ENCODE measurements at places on chromosomes 4 and X.

GRCh38 chr4:87895964-87896621, 63.3 kb downstream of the MEPE start:
- peak; percentile 23 for DNase-seq

GRCh38 chrX:68724531-68725020, 77.1 kb downstream of the STARD8 start:
- peak; percentile 59 for DNase-seq

GRCh38 chrX:53320543-53321229, 39.3 kb upstream of the IQSEC2 start:
- DNase-seq, result peak; percentile 63

DNA sequence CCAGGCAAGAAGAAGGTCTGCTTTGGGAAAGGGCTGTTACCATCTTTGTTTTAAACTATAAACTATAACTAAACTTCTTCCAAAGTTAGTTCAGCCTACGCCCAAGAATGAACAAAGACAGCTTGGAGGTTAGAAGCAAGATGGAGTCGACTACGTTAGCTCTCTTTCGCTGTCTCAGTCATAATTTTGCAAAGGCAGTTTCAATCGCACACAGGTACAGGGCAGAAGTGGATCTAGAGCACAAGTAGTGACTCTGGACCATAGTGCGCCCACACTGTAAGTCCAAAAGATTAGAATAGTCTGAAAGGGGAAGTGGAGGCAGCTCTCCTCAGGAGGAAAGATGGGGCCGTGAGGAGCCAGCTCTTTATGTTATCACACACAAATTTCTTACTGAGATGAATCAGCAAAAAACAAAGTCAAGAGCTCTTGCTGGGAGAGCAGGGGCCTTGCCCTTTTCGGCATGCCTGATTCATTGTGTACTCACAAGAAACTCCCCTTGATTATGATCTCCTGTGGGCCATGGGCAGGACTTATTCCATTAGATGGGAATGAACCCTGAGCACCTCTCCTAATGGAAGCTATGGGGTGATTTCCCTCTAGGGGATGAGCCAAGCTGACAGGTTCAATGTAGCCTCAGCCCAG, 58.6 kb downstream of the FUNDC1 start:
- no peak for DNase-seq

- no peak for DNase-seq
Measured at GRCh38 chrX:142089193-142089592, 115.9 kb downstream of the MAGEC2 start.

GRCh38 chrX:124502599-124502998, 156.2 kb downstream of the SH2D1A start:
- DNase-seq, result no peak

- no peak for DNase-seq
Measured at GRCh38 chrX:39814391-39814790, 283.4 kb downstream of the BCOR start.

DNA sequence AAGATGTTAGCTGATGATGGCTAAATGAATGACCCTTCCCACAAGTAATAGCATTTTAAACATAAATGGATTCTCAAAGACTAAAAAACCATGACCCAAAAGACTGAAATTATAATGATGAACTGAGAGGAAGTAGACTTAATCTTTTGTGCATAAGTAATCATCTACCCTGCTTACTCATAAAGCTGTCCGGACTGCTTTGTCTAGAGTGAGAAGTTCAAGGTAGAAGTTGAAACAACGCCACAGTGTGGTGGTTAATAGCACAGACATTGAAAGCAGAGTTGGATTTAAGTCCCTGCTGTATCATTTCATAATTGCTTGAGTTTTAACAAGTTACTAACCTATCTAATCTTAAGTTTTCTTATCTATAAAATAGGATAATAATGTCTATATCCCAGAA, 346.6 kb downstream of the CENPC start:
- no peak for DNase-seq

- no peak for DNase-seq
Measured at GRCh38 chr4:102589743-102590142, 88.6 kb downstream of the NFKB1 start.

DNA sequence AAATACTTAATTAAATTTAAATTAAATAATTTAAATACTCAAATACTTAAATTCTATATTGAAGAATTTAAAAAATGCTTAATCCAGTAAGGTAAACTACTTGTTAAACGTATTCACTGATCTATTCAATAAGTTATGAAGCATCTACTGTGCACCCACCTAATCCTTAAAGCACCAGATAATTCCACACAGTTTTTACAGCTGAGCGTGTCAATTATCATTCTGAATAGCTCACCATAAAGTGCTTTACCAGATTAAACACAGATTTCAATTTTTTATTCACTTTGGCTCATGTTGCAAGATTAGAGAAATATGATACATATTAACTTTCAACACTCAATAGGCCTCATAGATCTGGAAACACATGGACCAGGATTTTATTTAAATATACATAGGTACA, 79.2 kb upstream of the DDIT4L start:
- no peak for DNase-seq

DNA sequence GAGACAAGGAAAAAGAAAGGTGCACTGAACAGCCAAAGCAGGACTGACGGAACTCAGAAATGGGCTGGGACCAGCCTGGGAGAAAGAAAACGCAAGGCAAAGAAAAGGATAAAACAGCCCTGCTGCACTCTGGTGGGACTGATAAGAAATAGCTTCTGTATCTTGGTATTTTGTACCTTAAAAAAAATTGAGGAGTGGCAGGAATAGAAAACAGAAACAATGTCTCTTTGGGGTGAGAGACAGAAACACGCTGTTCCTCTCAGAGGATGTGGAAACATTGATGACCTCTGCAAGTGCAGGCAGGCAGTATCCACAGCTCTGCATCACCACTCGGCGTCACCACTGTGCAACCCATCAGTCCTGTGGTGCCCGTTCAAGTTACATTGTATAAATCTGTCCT, 152.5 kb upstream of the SPRY1 start:
- DNase-seq, result no peak

- DNase-seq, result no peak
Measured at GRCh38 chr4:18105030-18106011, 83.8 kb upstream of the LCORL start.

DNA sequence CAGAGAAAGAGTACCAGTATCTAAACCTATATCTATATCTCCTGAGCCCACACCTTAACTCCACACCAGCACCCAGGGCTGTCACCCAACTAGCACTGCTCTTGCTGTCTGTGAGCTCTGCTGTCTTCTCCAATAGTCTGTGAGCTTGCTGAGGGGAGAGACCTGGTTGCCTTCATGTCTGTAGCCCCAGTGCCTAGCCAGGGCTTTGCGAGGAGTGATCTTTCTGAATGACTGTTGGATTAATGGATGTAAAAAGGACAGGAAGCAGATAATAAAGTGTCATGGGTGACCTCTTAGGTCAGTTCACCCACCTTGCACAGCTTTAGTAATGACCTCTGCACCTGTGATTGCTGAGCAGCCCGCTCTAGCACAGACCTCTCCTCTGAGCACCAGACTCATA, 30.5 kb downstream of the CNGA2 start:
- no peak for DNase-seq

- no peak for DNase-seq
Measured at GRCh38 chrX:150052226-150052625, 113.9 kb upstream of the EOLA2 start.

GRCh38 chr4:826508-827208, 729 bp upstream of the CPLX1 start:
- no peak for DNase-seq

DNA sequence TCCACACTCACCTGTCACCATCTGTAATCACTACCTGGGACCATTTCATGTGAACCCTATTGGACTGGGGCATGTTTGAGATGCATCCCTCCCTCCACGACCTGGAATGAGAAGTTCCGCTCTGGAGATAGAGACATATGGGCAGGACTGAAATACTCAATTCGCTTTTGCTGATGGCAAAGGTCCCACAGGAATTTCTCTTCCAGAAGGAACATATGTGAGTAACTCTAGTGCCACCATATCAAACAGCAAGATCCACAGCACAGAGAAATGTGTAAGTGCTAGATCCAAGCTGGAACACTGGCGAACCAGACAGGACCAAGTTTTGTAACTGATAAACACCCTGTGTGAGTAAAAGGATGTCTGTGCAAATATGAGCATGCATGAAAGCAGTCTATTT, 43.9 kb downstream of the SEL1L3 start:
- DNase-seq, result no peak

GRCh38 chr4:109795059-109795458, 6.7 kb downstream of the CFI start:
- DNase-seq, result no peak

DNA sequence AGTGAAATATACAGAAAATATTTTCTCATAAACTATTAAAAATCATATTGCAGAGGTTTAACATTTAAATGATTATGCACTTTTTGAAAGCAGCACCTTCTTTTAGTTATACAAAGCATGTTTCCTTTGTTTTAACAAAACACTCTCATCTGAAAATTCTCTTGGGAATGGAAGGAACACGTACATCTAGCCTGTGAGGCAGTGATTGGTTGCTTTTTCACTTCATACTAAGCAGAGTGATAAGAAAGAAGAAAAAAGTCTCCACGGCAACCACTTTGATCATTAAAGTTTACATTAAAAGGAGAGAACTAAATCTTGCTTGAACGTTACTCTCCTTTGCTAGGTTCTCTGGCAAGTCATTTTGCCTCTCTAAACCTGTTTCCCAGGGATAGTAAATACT, 41.7 kb upstream of the H2AZ1 start:
- DNase-seq, result no peak

DNA sequence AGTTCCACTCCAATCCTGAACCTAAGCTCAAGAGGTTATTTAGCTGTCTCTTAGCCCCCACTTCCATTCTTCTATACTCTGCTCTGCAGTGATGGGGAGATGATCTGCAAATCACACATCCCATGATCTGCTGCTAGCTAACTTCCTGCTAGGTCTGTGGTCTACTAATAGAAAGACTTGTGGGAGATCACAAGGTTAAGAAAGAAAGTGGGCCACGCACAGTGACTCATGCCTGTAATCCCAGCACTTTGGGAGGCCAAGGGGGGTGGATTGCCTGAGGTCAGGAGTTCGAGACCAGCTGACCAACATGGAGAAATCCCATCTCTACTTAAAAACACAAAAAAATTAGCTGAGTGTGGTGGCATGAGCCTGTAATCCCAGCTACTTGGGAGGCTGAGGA, 471.1 kb upstream of the NWD2 start:
- no peak for DNase-seq

- no peak for DNase-seq
Measured at GRCh38 chr4:2871911-2872310, 28.3 kb downstream of the ADD1 start.

GRCh38 chrX:47078129-47079043, at the start of gene RGN:
TSS of gene RGN (plus strand) at chrX:47078443. CDS start at chrX:47081145, 2,702 bp downstream.
- DNase-seq, result no peak

GRCh38 chrX:133923548-133923947, 61.8 kb downstream of the GPC3 start:
- DNase-seq, result no peak

DNA sequence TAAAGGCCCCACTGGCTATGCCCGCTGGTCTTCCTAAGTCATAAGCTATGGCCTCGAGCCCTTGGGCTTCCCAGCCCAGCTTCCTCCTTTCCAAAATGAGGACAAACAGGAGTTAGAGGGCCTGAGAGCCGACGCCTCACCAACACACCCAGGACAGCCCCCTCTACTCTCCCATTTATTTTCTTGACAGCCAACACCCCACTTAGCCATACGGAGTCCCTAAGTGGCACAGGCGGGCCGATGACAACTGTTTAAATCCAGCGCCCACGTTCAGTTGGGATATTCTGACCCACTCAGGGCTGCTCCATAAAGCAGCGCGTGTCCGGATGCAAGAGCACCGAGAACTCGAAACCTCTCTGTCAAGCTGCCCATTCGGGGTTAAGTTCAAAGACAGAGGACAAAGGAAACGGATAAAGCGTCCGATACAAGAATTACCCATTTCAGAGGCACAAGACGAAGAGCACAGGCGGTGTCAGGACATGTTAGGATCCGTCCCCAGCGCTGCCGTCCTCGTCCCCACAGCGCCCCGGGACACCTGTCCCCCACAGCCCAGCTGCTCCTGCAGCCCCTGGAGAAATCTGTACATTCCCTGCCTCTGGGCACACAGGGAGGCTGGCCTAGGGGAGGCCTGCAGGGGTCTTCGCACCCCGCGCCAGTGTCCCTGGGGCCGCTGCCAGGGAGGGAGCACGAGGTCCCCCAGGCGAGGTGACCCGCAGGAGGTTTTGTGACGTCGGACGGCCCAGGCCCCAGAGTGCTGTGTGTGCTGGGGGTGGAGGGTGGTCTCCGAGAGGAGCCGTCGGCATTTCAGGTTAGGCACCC, 1.2 kb downstream of the PRKX start:
- DNase-seq, result no peak

DNA sequence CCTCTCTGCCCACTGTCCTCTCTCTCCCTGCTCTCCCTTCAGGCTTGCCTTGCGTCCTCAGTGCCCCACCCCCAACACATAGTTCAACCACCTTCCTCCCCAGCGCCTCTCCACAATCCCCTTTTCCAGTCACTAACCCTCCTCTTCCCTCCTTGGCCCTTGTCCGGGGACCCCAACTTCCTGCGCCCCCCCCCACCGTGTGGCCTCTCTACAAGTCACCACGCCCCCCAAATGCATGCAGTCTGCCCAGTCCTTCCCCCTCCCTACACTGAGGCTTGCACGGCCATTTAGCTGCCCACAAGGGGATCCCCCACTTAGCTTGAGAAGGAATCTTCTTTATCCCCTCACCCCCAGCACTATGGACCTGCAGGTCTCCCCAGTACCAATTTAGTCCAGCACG, 569 bp downstream of the CXCR3 start:
- DNase-seq, result no peak

DNA sequence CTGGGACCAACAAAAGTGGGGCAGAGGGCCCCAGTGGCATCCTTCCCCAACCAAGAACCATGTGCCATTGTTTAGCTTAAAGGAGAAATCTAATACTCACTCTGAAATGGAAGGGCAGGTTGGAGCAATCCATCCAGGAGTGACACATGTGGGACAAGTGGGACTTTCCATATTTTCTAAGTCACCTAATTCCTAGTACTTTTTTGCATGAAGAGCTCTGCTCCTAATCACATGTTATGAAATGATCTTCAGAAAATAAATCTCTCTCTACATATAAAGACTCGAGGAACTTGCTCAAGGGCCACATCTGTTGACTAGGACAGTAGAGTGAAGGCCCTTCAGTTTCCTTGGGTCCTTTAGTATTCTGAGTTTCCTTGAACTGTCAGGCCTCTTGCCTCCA, 2.5 kb downstream of the CYBB start:
- DNase-seq, result no peak

DNA sequence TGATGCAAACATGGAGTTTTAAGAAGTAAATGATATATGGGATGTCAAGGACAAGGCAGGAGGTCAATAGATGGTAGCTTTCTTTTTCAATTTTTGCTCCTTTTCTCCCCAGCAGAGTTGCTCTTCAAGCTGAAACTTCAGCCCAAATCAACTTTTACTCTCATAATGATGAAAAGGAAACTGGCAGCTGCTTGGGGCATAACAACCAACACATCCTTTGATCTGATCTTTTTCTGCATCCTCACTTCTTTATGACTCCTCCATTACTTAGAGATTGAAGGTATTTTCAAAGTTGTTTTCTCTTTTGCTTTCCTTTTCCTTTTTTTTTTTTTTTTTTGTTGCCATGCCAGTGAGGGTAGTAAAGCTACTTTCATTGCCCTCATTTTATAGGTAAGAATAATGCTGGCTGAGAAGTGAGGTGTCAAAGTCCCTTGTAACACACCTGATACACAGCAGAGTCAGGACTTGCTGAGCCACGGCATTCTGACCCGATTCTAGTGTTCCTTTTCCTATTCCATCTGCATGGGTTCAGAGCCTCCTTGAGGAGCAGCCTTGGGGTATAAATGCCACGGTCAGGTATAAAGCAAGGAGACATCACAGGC, 26.9 kb downstream of the SLC2A9 start:
- no peak for DNase-seq

- no peak for DNase-seq
Measured at GRCh38 chr4:99817309-99817890, 773 bp downstream of the DAPP1 start.

GRCh38 chr4:150771382-150771781, 189.4 kb downstream of the MAB21L2 start:
- no peak for DNase-seq
